ENCODE measurements at places on chromosomes 3 and 15.

DNA sequence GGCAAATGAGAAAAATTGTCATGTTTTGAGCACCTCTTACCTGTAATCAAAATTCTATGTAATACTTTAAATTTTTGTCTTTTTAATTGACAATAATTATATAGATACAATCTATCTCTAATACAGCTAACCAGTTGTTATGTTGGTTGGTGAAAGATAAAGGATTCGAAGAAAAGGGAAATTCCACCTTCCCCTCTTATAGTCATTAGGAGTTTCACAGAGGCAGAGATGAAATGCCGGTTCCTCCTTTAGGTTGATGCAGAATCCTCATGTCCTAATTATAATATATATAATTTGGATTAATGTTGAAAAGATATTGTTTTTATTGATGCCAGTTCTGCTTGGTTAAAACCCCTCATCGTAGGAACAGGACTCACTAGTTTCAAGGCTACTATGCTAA is 67.1 kb downstream of the LRCH3 start:
- DNase-seq: no peak

DNA sequence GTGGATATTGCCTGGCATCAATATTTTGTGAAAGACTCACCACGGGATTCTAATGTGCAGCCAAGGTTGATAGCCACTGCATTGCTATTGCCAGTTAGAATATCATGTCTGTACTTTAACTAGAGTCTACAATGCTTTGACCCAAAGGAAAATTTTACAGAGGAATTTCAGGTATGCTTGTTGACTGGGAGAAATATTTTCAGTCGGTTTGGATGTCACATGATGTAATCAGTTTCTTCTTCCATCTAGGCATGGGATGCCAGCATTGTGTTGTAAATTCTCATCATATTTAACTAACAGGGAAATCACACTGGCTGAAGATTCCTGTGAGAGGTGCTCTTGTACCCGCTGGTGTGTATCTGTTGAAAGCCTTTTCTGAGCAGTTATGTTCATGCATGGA is 508.9 kb upstream of the ADAMTS9 start:
- DNase-seq: no peak

- DNase-seq: no peak
Observed at GRCh38 chr3:196650740-196651311, 11.3 kb downstream of the NRROS start.

DNA sequence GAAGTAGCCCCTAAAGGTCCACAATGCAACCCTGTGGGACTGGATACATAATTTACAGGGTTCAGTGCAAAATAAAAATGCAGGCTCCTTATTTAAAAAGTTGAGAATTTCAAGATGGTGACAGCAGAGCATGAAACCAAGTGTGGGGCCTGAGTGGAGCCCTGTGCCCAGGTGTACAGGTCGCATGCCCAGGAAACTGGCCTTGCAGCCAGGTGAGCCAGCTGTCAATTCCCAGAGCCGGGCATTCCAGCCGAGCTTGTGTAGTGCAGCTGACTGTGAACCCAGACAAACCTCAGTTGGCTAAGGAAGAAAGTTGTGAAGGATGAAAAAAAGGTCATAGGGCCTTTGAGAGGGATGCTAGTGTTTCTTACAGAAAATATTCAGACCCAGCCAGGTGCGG is 27.6 kb downstream of the POPDC2 start:
- DNase-seq: no peak

GRCh38 chr3:43707266-43707665 is 16.5 kb downstream of the ABHD5 start:
- DNase-seq: no peak

GRCh38 chr15:69145149-69145693 is 15.2 kb upstream of the GLCE start:
- no peak for DNase-seq

DNA sequence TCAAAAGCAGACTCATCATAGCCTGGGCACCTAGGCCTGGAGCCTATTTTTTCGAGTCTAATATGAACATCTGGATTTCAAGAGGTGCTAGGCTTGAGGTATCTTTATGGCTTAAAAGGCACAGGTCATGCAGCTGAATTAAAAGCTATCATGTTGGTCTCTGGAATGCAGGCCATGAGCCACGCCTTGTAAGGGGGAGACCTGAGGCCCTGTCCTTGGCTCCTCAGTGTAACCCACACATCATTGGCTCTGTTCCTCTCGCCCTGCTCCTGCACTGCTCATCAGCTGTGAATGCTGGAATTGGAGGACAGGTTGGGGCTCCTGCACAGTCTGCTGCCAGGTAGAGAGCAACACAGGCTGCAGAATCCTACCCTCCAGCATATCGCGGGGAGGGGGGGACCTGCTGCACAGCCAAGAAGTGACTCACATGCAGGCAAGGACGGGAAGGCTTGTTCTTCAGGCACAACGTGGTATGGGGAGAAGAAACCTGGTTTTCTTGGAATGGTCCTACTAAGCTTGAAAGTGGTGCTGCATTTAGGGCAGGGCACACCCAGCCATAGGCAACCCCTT is 146.0 kb downstream of the CHST2 start:
- no peak for DNase-seq

GRCh38 chr3:67349551-67350174 is 304.7 kb downstream of the SUCLG2 start:
- peak; percentile 28 for DNase-seq

GRCh38 chr3:123642182-123642956 is 57.5 kb upstream of the HACD2 start:
- DNase-seq: no peak

DNA sequence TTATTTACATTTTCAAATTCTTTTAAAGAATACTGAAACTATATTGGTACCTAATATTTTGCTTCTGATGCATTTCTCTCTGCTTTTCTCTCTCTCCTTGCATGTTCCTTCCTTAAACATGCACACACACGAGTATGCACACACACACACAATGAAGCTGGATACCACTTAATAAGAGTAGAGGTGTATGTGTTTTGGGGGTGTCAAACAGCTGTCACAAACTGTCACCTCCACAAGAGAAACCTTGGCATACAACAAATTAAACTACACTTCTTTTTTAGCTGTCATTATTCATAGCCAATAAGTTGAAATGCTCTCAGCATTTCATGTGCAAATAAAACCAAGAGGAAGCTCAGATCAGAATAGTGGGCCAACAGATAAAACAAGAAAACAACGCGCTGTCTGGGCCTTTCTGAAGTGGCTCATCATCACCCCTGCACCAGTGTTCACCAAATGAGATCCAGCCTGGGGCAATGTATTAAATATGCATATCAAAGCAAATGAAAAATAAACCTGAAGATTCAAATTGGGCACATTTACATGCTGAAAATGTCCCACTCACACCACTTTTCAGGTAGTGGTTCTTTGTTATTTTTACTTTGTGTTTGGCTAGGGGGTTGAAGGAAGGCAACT is 9.7 kb downstream of the MEIS2 start:
- no peak for DNase-seq

Data from stimulated activated naive CD4-positive, alpha-beta T cell treated with Interleukin-2 at 50 U/mL for 16 hours (primary cell).